Bronchial smooth muscle cell (primary cell): ENCODE measurements at places on chromosomes 3 and 15. TPM values are rescaled to one million over a fixed set of nuclear protein-coding genes. Genes with fewer than 3 reads are reported as not detected.

The CLEC3B gene
- total RNA-seq: 15.6 and 33.1 TPM in 2 replicates

The FAM81A gene
- total RNA-seq: under 0.01 and 0.60 TPM in 2 replicates

The IQCF5 gene
- total RNA-seq: not detected in 2 replicates

The MAP3K13 gene
- total RNA-seq: 6.8 and 12.1 TPM in 2 replicates

The CCK gene
- total RNA-seq: 3.9 and 43.5 TPM in 2 replicates

The C3orf20 gene
- total RNA-seq: not detected in 2 replicates

The GOLGA6A gene
- under 0.01 TPM in 2 replicates for total RNA-seq

The FRMD4B gene
- under 0.01 and 0.16 TPM in 2 replicates for total RNA-seq

The RBP2 gene
- not detected in 2 replicates for total RNA-seq
